ENCODE measurements at places on chromosomes 4 and X. TPM values are rescaled to one million over a fixed set of nuclear protein-coding genes. Genes with fewer than 3 reads are reported as not detected.
A peak's percentile ranks its signal among the peaks of the same experiment; 100 is the strongest.

DNA sequence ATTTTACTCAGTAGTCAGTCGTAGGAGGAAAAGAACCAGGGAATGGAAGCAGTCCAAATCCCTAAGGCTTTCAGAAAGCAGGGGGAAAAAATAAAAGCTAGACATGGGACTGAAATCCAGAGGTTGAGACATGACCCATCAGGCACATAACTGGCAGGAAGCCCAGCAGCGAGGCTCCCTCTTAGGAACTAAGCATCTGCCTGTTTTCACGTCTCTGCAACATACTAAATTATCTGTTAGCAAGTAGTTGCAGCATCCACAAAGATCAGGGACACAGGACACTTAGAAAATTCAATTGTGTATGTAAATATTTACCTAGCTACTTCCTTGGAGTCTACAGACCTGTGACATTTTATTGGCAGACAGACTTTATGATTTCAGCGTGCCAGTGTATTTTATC, 118.0 kb upstream of the EDNRA start:
- H3K36me3 ChIP-seq = no peaks in the 10 kb centered on the region
- no peak overlapping the region for H3K4me3 ChIP-seq
- no peaks in the 10 kb centered on the region for H3K4me1 ChIP-seq
- no peaks in the 10 kb centered on the region for H3K27me3 ChIP-seq
- no peak for DNase-seq

PPBP gene
- 35.1 TPM for polyA plus RNA-seq

UCP1 gene
- not detected for polyA plus RNA-seq

DNA sequence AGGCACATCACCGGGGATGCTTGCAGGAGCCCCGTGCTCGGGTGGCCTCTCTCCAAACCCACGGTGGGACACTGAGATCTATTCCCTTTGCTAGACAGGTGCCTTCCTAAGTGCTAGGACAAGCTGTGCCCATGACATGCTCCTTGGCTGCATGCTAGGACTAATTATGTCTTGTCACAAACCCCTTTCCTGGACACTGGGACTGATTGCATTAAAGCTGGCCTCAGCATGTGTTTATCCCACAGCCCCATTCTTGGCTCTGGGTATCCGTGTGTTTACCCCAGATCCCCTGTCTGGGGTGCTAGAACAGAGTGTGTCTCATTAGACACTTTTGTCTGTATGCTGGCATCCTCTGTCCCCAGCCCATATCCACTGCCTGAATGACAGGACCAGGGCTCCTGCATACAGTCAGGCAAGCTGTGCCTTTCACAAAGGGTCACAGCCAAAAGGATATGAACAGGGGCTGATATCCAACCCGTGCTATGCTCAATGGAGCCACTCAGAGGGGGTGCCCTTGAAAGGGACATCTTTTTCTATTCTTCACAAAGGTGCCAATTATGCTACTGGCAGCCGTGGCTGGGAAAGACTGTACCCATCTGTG, 9.2 kb upstream of the IQSEC2 start:
- H3K36me3 ChIP-seq = no peaks in the 10 kb centered on the region
- DNase-seq = no peak
- peaks cover 25% of the 10 kb centered on the region for H3K4me1 ChIP-seq
- no peak overlapping the region for H3K4me3 ChIP-seq

CXCR3 gene
- polyA plus RNA-seq = 1.9 TPM

DNA sequence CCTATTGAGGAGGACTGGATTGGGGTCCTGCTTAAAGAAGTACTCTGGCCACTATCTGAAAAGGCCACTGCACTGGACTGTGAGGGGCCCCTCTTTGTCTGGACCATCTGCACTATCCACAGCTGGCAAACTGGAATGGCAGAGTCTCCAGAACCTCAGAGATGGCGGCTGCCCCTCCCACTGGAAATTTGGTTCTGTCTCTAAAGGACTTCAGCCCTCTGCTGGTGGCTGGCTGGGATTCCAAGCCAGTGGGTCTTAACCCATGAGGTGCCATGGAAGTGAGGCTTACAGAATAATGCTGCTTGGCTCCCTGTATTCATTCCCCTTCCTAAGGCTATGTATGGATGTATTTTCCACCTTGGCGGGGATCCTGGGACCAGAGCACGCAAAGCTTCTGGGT, 41.6 kb upstream of the CYLC1 start:
- no peak overlapping the region for H3K4me3 ChIP-seq
- DNase-seq = no peak
- H3K27me3 ChIP-seq = no peaks in the 10 kb centered on the region
- no peak overlapping the region for H3K27ac ChIP-seq
- H3K4me1 ChIP-seq = no peaks in the 10 kb centered on the region
- no peaks in the 10 kb centered on the region for H3K36me3 ChIP-seq

GRCh38 chr4:94931626-94932025, 173.9 kb downstream of the BMPR1B start:
- H3K27ac ChIP-seq = no peak overlapping the region
- H3K4me3 ChIP-seq = no peak overlapping the region
- DNase-seq = no peak
- no peaks in the 10 kb centered on the region for H3K27me3 ChIP-seq

- no peak overlapping the region for H3K4me3 ChIP-seq
- H3K36me3 ChIP-seq = no peaks in the 10 kb centered on the region
- no peaks in the 10 kb centered on the region for H3K4me1 ChIP-seq
- no peak for DNase-seq
These were observed 433.0 kb downstream of the PCDH10 start for GRCh38 chr4:133581996-133582619.

SPANXA1 gene
- polyA plus RNA-seq = not detected

HMX1 gene
- polyA plus RNA-seq = not detected

VEGFC gene
- polyA plus RNA-seq = not detected

GRCh38 chrX:107360788-107361360, 88.6 kb upstream of the FRMPD3 start:
- H3K27ac ChIP-seq = no peak overlapping the region
- H3K4me1 ChIP-seq = no peaks in the 10 kb centered on the region
- H3K27me3 ChIP-seq = peaks cover 47% of the 10 kb centered on the region

DNA sequence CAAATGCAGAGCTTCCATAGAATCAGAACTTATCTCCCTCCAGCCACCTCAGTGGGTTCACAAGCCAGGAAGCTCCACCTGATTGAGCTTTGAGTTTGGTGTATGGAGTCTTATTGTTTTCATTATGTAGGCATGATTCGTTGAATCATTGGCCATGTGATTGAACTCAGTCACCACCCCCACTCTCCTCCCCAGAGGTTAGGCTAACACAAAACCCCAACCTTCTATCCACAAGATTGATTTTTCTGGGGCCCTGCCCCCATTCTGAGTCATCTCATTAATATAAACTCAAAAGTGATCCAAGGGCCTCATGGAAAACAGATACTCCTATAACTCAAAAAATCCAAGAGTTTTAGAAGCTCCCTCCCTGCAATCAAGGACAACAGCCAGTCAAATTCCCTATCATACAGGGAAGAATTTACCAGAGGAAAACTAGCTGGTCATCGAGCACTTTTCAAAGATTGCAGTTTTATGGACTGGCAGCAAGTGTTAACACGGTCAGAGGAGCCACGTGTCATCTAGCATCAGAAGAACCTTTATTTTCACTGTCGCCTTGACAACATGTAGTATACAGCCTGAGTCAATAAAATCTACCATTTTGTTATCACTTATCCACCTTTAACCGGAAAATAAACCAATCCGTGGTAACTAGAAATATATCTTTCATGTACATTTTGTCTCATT, 35.9 kb upstream of the GUCY1B1 start:
- H3K4me3 ChIP-seq = no peak overlapping the region
- no peaks in the 10 kb centered on the region for H3K27me3 ChIP-seq
- H3K4me1 ChIP-seq = no peaks in the 10 kb centered on the region
- DNase-seq = no peak
- no peak overlapping the region for H3K27ac ChIP-seq

TMEM187 gene
- polyA plus RNA-seq = 7.6 TPM

- peak overlapping the region; percentile 22 for H3K4me3 ChIP-seq
- no peak for DNase-seq
- H3K36me3 ChIP-seq = no peaks in the 10 kb centered on the region
- peak overlapping the region; percentile 47 for H3K27ac ChIP-seq
These were observed 559.6 kb upstream of the DIPK2B start for GRCh38 chrX:45760187-45760742.

BMX gene
- not detected for polyA plus RNA-seq

- no peaks in the 10 kb centered on the region for H3K36me3 ChIP-seq
- no peak for DNase-seq
- H3K4me1 ChIP-seq = no peaks in the 10 kb centered on the region
- H3K27ac ChIP-seq = no peak overlapping the region
- no peak overlapping the region for H3K4me3 ChIP-seq
- H3K27me3 ChIP-seq = peaks cover 8% of the 10 kb centered on the region
These were observed 290.8 kb downstream of the TENM3 start for GRCh38 chr4:182533964-182534363.

DNA sequence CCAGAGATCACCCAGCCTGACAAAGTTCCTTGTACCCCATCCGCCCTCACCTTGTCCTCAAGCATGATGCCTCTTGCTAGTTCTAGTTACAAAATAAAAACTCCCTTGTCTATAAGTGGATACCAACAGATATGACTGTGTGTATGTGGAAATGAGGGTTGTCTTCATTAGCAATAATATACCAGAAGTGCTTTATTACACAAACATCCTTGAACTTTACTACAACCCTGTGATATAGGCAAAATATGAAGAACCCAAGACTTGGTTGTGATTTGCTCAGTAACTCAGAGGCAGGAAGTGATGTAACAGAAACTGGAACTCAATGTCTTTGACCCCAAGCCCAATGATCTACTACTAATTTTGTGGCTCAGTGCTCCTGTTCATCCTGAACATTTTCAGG, 97.6 kb downstream of the AKAP4 start:
- H3K4me1 ChIP-seq = no peaks in the 10 kb centered on the region
- no peak for DNase-seq
- no peak overlapping the region for H3K27ac ChIP-seq

DNA sequence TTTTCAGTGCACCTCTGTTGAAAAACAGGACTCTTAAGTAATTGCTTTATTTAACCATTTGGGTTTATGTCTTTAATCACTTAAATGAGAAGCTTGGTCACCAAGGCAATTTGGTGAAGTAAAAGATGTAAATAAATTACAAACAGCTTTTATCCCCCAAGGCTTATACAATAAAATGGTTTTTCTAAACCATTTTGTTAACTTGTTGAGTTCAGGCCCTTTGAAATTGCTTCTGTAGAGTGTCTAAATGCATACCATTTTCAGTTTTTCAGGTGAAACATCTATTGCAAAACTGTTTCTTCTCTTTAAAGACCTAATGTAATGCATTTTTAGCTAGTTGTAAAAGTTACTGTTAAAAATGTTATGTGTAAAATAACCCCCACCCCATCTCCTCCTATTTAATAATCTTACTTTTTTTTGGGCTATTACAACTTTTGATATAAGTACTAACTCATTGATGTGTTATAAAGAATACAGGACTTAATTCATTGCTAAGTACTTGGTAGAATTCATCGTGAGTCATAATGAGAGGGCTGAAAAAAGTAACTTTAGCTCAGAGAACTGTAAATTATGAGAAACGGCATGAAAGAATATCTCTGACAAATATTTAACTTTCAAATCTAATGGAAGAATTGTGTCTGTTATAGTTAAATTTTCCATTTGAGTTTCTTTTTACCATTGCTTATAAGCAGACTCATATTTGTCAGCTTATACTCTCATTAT, 4.5 kb downstream of the RAPGEF2 start:
- H3K4me1 ChIP-seq = peaks cover 28% of the 10 kb centered on the region
- H3K36me3 ChIP-seq = no peaks in the 10 kb centered on the region
- DNase-seq = no peak

DNA sequence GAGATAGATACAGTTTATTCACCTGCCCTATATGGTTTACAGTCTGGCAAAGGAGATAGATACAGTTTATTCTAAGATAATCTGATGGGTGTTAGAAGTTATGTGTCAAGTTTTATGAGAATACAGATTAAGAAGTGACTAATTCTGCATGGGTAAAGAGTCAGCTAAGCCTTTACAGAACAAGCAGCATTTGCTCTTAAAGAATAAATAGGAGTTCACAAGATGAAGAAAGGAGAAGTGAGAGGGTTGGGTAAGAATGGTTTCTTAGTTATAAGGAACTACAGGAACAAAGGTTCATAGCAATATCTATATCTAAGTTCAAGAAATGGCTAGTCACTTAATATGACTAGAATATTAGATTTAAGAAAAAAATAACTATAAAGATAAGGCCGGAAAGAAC, 47.6 kb downstream of the THOC2 start:
- no peaks in the 10 kb centered on the region for H3K4me1 ChIP-seq
- no peaks in the 10 kb centered on the region for H3K27me3 ChIP-seq
- no peak overlapping the region for H3K4me3 ChIP-seq
- H3K27ac ChIP-seq = no peak overlapping the region
- DNase-seq = no peak
- H3K36me3 ChIP-seq = no peaks in the 10 kb centered on the region

DNA sequence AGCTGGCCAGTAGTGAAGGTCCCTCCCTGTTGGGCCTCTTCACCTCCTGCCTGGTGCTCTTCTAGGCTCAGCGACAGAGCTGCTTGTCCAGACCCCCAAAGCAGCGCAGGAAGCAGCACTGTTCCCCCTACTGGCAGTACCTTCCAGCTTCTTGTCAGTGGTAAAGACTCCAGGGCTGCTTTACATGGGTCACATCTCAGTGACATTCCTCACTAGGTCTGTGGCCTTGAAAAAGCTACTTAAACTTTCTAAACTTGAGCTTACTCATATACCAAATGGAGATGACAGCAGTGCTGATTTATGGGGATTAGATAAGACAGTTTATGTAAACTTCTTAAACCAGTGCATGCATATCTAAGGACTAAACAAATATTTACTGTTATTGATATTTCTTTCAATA, 117.3 kb downstream of the FAT4 start:
- DNase-seq = no peak
- H3K36me3 ChIP-seq = no peaks in the 10 kb centered on the region
- H3K4me3 ChIP-seq = no peak overlapping the region
- H3K27ac ChIP-seq = no peak overlapping the region
- H3K4me1 ChIP-seq = no peaks in the 10 kb centered on the region

DNA sequence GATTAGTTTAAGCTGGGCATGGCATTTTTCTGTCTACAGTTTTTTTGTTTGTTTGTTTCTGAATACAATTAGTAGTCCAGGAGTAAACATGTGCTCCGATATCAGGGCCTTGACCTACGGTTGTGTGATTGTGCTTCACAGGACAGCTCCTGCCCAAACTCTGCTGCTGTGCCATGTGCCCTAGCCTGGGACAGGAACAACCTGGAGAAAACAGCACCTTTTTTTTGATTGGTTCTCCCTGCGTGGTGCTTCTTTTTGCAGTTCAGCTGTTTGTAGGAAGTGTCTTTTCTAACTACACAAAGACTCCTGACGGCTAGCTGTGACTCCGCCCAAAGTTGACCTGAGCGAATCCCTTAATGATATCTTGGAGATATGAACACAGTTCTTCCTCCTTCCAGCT, 158.8 kb downstream of the ATP10D start:
- DNase-seq = no peak
- no peak overlapping the region for H3K27ac ChIP-seq
- no peak overlapping the region for H3K4me3 ChIP-seq
- no peaks in the 10 kb centered on the region for H3K36me3 ChIP-seq
